Pancreas (tissue), 10 donors: ENCODE measurements at places on chromosomes 3 and 15.

DNA sequence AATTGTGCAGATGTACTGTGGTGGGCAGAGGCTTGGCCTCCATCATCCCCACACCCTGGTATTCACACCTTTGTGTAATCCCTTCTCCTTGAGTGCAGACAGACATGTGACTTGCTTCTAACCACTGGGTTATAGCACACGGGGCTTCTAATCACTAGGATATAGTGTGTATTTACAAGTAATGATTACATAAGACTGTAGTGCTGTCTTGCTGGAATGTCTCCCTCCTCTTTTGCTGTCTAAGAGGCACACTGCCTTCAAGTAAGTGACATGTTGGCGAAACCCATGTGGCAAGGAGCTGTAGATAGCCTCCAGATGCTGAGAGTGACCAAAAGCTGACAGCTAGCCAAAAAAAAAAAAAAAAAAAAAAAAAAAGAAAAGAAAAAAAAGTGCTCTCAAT is 542.7 kb upstream of the MDFIC2 start:
- DNase-seq: no peak

- DNase-seq: no peak
Observed at GRCh38 chr3:64502284-64502683, 185.5 kb downstream of the ADAMTS9 start.

GRCh38 chr15:100250176-100250800 is 91.5 kb downstream of the ADAMTS17 start:
- no peak for DNase-seq

GRCh38 chr3:13870902-13871301 is 9.0 kb downstream of the WNT7A start:
- DNase-seq: no peak

GRCh38 chr3:195809796-195810454 is 1.8 kb downstream of the MUC4 start:
- no peak for DNase-seq

DNA sequence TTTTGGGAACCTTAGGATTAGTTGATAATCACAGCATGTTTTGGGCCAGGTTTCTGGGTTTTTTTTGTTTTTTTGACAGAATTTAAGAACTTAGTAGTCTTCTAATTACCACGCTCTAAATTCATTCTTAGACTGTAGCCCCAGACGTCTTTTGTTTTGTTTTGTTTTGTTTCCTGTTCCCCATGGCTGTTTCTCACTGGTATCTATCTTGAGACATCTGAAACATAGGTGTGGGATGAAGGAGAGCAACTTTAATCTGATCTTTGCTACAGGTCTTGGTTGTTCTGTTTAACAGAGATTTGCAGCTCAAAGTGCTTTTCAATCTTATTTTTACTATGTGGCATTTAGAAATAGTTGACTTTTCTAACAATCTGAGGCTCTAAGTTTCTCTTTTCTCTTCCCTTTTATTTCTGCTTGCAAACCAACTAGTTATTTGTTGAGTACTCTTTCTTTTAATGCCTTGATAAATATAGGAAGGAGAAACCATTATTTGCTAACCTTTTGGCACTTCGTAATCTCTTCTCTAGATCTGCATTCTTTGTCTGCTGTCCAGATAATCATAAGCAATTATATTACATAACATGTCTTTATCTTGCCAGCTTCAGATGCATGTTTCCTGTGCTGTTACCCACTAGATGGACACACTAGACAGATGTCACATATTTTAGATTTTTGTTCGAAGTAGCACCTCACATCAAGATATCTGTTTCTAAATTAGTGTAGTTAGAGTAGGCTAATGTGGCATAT is 40.9 kb downstream of the FBXL2 start:
- DNase-seq: no peak

- no peak for DNase-seq
Observed at GRCh38 chr15:27707257-27707656, 391.9 kb downstream of the OCA2 start.

DNA sequence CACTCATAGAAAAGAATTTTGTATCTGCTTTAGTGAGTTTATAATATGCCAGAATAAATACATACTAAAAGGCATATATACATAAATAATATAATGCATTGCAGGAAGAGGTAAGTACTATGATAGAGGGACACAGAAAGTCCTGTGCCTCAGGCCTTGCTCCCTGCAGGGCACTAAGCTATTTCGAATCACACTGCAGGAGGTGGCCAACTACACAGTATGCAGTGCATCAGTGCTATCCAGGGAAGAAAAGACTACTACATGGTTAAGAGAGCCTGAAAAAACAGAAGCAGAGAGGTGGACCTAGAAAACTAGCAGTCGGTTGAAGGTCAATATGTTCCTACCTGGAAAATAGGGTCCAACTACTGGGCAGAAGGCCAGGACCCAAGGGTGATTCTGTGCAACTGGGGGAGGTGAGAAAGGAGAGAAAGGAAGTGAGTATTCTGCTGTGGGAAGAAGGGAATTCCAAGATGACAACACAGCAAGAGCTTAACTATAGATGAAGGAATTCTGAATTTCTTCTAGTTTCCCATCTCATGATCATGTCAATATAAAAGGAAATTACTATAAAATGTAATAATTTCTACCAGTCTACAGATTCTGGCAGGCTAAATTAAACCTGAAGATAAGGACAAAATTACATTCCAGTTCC is 218.0 kb downstream of the ZBTB20 start:
- no peak for DNase-seq

GRCh38 chr3:53658613-53659193 is 164.3 kb downstream of the CACNA1D start:
- DNase-seq: no peak

DNA sequence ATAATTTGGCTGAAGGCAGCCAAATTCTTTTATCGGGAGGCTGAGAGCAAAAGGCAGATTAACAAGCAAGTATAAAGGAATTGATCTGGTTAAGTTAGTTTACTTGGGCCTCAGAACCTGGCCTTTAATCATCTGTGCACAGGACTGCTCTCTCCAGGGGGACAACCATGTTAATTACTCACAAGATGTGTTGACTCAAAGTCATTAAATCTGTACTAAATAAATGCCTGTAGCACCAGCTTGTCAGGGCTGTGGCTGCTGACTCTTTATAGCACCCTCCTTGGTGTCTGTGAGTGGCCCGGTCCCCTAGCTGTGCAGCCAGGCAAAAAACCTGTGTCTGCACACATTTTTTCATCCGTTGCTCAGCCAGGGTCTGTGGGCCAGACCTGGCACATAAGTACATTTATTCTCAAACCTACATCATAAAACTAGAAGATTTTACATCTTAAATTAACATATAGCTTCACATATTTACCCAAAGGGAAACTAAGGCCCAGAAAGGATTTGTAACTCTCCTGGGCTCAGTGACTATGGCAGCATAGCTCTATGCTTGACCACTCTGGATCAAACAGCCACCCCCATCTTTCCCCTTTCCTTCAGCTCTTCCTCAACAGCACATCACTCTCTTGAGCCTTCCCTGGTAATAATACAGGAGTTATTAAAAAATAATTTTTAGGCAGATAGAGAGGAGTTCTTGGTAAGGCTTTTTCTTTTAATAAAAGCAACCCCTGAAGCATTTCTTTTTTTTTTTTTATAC is 51.4 kb downstream of the NCEH1 start:
- no peak for DNase-seq

- no peak for DNase-seq
Observed at GRCh38 chr15:71547011-71547410, 263.3 kb upstream of the NR2E3 start.

GRCh38 chr3:42459151-42459550 is 43.3 kb upstream of the VIPR1 start:
- no peak for DNase-seq

GRCh38 chr15:42059661-42060476 is 34.5 kb downstream of the PLA2G4D start:
- peak; percentile 70 for DNase-seq

DNA sequence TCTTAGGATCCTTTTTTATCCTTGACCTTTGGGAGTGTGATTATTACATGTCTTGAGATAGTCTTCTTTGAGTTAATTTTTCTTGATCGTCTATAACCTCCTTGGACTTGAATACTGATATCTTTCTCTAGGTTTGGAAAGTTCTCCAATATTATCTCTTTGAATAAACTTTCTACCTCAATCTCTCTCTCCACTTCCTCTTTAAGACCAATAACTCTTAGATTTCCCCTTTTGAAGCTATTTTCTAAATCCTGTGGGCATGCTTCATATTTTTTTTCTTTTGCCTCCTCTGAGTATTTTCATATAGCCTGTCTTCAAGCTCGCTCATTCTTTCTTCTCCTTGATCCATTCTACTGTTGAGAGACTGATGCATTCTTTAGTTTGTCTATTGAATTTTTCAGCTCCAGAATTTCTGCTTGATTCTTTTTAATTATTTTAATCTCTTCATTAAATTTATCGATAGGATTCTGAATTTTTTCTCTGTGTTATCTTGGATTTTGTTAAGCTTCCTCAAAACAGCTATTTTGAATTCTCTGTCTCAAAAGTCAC is 12.1 kb downstream of the USF3 start:
- no peak for DNase-seq

- no peak for DNase-seq
Observed at GRCh38 chr3:150035910-150036612, 65.4 kb upstream of the PFN2 start.

DNA sequence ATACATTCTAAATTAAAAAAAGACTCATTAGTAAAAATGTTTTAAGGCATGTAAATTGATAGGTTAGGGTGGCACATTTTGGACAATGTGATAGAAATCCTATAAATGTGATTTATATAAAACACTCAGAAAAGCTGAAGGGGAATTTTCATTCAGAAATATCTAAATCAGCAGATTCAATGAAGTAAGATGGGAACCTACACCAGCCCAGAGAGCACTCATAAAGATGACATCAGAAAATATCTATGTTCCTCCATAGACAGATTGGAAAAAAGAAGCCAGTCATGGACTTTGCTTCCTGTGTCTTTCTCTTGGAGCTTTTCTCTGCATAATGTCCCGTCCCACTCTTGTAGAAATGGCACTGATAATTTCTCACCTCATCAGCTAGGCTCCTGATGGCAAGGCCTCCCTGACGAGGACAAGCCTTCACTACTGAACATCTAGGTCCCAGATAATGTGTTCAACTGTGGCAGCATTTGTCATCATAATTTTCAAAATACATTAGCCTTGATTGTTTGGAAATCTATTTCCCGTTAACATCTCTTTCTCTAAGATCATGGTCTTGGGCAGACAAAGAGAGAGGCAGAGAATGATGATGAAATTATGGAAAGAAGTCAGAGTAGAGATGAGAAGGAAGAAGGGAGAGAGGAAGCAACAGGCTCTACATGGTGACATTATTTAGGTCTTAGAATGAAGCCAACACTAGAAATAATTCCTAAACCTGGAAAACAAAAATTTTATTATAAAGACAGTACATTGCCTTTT is 354.4 kb downstream of the NTRK3 start:
- no peak for DNase-seq

GRCh38 chr3:179526989-179527391 is 35.7 kb upstream of the ACTL6A start:
- no peak for DNase-seq

- no peak for DNase-seq
Observed at GRCh38 chr15:70319466-70319865, 221.7 kb upstream of the TLE3 start.

GRCh38 chr3:14248849-14249523 is 70.4 kb downstream of the LSM3 start:
- no peak for DNase-seq
